Putamen (tissue), 1 donor: ENCODE measurements at places on chromosomes 2 and 18.

- DNase-seq, result no peak
Measured at GRCh38 chr2:160471950-160472349, 21.7 kb downstream of the RBMS1 start.

DNA sequence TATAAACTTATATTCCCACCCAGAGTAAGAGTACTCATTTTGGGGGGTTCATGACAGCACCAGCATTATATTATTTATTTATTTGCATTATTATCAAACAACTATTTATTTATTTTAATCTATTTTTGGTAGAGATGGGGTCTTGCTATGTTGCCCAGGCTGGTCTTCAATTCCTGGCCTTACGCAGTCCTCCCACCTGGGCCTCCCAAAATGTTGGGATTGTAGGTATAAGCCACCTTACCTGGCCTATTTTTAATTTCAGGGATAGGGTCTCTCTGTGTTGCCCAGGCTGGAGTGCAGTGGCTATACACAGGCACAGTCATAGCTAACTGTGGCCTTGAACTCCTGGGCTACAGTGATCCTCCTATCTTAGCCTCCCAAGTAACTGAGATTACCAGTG, 30.7 kb downstream of the GEMIN6 start:
- no peak for DNase-seq

GRCh38 chr2:227627769-227628168, 10.5 kb downstream of the SCYGR4 start:
- DNase-seq, result no peak

GRCh38 chr18:72283148-72283925, 260.8 kb downstream of the CBLN2 start:
- no peak for DNase-seq

DNA sequence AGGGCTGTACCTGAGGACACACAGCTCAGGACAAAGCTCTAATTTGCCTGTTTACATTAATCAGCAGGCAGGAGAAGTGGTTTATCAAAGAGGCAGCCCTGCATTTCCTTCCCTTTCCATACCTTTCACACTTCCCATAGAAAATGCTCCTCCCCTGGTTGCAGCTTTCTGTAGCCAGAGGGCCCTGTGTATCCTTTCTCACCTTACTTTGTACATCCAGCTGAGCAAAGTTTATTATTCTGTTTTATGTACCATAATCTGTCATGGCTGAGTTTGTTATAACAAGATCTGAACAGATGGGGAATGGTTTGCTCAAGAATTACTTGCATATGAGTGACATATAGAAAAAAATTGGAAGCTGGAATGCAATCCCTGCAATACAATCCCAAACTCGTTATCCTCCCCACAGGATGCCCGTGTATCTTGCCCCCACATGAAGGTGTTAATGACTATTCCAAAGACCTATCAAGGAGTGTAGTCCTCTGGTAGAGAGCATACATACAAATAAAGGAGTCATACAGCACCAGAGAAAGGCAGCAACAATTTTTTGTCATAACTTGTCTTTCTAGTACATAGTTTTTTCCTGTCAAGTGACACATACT, 1025.8 kb upstream of the KLHL29 start:
- no peak for DNase-seq

DNA sequence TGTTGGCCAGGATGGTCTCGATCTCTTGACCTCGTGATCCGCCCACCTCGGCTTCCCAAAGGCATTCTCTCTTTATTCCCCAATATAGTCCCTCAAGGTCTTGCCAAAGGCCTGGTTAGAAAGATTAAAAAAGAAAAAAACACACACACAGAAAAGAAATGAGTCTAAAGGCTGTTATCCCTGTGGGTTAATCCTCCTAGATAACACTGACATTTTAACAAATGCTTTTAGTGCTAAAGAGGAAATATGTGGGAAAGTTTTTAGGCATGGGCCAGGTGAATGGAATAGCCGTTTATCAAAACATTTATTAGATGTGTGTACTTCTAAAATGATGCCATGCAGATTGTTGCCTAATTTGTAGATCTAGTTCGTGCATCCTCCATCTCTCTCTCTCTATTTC, 261.6 kb upstream of the FN1 start:
- no peak for DNase-seq

DNA sequence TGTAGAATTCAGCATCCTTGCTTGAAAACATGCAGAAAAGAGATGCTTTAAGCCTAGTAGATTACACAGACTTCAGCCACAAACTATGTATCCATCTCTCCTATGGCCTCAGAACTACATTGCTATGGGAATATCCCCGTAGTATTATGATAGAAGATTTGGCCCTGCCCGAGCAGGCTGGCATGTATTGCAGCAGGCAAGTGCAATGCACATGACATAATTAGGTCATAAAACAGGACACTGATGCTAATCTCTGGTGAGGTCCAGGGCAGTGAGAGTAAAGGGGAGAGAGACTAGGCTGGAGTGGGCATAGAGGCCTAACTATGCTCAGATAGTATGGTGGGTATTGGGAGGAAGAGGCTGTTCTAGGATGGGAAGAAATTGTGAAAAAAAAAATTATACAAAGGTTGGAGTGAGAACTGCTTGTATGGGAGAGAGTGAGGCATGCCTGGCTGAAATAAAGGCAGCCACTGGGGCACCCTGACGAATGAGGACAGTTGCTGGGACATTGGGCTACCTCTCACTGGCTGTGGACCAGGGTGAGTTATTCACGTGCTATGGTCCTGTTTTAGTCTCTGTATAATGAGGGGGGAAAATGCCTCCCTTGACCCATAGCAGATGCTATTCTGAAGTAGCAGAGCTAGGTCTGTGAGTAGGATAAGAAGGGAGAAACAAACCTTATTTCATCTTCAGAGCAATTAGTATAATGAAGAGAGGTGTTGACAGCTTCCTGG, 1.6 kb upstream of the PLA2R1 start:
- no peak for DNase-seq

GRCh38 chr2:42459296-42459695, 34.5 kb downstream of the KCNG3 start:
- DNase-seq, result no peak

DNA sequence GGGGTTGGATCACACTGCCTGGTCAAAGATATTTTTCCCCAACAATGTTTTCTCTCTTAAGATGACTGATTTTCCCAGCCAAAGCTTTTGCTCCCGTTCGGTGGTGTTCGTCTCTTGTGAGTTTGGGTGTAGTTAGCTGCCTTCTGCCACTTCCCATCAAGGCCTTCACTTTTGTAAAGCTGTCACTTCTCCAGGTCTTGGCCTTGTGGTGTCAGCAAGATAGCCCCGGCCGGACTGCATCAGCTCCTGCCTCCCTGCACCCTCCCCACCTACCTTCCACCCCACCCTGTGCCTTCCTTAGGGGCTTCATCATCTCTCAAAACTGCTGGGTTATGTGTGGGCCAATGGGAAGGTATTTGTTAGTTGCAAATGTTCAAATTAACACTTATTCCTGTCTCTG, 228.9 kb downstream of the BCL11A start:
- DNase-seq, result no peak

DNA sequence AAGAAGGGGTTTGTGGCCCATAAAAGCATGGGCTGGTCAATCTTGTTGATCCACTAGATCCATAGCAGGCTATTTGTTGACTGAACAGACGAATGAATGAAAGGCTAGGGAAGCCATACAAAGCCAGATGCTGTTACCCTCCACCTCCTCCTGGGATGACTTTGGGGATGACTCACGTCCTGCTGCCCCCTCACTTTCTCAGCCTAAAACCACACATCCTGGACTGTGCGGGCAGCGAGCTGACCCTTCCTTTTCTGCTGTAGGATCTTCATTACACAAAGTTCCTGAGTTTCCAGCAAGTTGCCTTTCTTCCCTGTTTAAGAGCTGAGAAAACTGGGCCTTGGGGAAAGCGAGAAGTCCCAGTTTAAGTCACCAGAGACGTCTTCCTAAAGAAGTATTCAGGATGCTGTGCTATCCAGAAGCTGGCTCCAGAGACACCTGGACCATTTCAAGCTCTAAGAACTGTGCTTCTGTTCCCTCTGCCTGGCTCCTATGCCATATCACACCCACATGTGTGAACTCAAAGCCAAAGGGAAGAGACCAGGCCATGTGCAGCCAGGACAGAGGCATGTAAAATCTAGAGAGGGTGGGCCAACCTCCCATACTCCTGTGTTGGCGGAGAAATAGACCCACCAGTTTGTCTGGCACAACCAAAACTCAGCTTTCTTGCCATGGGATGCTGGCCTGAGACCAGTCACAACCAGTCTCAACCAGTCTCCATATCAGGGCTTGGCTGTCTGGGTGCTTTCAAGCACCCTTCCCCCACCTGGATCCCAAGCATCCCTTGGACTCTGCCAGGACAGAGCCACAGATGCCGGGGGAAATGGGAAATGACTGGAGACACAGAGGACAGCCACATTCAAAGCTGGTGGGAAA, 4.7 kb upstream of the SLC20A1 start:
- DNase-seq, result no peak

DNA sequence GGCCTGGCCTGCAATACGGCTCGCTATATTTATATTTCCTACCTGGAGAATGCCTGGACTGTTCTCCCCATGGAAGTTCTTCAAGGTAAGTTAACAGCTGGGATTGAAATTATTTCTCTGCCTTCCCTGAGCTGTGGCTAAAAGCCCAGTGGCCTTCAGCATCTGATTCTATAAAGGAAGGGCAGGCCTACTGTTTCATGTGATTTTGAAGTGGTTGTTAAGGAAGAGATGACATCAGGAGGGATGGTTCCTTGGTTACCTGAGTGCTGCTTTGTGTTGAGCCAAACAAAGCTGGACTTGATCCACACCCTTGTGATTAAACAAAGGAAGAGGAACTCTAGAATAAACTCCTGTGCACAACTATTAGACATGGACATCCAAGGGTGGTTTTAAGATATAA, 61.6 kb downstream of the MFSD6 start:
- no peak for DNase-seq

DNA sequence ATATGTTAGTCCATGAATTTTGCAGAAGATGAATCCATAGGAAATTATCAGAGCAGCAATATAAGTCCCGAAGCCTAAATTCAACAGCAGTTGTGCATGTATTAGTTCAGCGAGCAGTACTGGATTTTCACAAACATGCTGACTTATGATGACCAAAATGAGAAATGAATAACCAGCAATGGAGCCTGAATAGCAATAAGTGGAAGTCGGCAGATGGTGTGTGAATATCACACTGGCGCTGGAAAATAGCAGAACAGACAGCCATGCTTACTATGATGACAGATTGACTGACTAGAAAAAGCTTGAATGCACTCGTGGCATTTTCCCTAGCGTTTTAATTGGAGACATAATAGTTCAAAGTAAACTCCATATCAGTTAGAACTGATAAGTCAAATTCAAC, 1114.5 kb downstream of the DSC3 start:
- no peak for DNase-seq

DNA sequence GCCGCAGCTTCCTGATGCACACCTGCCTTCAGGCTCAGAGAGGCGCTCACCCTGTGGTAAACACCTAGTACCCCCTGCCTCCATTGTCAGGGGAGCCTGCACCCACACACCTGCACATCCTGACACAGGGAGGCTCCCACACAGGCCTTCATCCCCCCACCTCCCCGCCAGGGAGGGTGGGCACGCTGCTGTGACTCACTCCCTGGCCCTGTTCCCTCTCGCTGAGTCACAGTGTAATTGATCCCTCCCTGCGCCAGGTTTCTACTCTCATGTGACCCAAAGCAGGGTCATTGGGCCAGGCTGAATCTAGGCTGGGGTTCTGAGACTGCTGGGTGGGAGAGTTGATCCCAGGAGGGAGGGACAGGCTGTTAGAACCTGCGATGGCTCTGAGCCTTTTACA, 8.5 kb upstream of the CELF4 start:
- DNase-seq, result peak; percentile 55

DNA sequence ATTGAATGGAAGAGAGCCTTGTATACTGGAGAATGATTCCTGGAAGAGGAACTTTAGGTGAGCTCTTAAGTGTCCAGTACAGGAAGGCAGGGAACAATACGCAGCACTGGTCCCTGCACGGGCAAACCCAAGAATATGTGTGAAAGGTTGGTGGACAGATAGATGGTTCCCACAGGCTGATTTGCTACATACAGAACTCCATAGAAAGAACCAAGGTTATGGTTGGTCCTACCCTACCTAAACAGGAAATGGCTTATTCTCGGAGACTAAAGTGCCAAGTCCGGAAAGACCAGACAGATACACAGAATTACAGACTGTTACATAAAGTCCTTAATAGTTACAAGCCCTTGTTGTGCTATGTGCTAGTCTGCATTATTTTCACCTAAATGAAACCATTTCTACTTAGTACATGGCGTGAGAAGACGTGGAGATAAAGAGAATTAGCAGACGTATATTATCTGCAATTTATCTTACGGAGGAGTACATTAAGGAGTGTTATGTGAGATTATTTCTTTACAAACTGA, 1.2 kb downstream of the REV1 start:
- DNase-seq, result no peak

- no peak for DNase-seq
Measured at GRCh38 chr2:10348891-10349290, 46.2 kb downstream of the HPCAL1 start.

DNA sequence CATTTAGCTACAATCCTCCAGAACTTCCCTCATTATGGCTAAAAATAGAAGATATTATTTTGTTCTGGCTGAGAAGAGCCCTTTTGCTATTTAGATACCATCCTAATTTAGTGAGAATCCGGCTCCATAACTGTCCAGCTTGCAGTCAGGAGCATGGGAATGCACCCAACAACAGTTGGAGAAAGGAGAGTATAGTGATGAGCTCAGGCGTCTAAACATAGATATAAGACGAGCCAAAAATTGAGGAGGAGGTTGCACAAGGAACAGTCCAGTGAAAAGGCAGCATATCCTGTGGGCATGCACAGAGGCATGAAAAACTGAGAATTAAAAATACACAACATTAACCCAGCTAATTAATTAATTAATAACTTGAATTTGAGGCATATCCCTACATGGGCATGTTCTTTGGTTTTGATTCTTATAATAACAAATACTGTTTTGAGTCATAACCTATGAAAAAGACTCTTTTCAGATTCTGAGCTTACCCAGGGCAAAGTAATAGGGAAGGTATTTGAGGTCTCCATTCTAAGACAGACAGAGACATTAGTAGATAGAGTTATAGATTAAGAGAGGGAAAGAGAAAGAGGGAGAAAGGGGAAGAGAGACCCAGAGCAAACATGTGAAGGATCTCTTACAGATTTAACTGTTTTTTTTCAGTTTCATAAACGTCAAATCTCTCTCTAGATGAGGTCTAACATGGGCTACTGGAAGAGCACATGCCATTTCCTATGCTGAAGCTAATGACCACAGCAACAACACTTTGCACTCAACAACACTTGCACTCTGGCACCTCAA, 311.2 kb downstream of the OSR1 start:
- no peak for DNase-seq

GRCh38 chr2:219567131-219567530, 4.2 kb downstream of the OBSL1 start:
- DNase-seq, result no peak
